Motor neuron (in vitro differentiated cells): ENCODE measurements at places on chromosomes 3 and 15.
A peak's percentile ranks its signal among the peaks of the same experiment; 100 is the strongest.

DNA sequence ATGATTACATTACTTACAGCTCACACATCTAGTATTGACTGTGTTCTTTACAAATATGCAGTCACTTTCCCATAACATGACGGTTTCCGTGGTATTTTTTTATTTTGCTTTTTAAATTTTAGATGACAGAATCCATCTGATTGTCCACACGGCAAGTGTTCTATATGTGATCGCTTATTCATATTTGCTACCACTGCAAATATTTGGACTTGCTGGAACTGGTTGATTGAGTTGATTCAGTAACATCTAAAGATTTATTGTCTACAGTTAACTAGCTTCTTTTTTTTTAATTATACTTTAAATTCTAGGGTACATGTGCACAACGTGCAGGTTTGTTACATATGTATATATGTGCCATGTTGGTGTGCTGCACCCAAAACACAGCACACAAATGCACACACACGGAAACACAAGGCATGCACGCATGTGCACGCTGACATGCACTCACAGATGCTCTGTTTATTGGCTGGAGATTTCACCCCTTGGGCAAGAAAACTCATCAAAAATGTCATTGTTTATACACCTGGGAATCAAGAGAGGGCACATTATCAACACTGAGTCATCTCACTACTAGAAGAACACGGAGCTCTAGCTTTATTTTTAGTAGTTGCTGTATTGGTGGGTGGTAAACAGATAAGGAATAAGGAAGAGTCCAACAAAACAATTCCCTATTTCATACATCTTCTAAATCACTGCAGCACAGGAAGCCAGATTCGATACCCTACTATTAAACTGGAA, 16.4 kb downstream of the ARRDC4 start:
- ATAC-seq = peak; percentile 17

GRCh38 chr3:57756528-57757401, 656 bp downstream of the SLMAP start:
- ATAC-seq = peak; percentile 64

GRCh38 chr3:47427866-47428265, 47.0 kb downstream of the PTPN23 start:
- no peak for ATAC-seq

DNA sequence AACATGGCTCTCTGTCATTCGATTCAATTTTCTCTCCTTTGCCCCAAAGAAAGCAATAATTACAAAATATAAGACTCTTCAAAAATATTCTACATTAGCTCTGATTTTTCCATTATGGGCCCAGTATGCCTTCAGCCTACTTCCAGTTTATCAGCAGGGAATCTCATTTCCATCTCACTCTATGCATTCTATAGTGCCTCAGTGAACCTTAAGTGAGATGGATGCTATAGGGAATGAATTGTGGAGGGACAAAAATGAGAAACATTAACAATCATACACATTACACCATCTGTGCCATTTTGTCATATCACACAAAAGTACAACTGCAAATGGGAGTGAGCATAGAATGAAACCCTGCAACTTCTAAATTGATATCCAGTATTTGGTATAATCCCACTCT, 50.7 kb upstream of the TSPAN3 start:
- ATAC-seq = no peak

- ATAC-seq = peak; percentile 94
Observed at GRCh38 chr3:58101499-58102389, 93.5 kb downstream of the FLNB start.

GRCh38 chr3:10466186-10466585, 39.2 kb downstream of the ATP2B2 start:
- ATAC-seq = no peak
